T-helper 17 cell (primary cell): ENCODE measurements at places on chromosomes 6 and 20. TPM values are rescaled to one million over a fixed set of nuclear protein-coding genes. Genes with fewer than 3 reads are reported as not detected.
A peak's percentile ranks its signal among the peaks of the same experiment; 100 is the strongest.

DNA sequence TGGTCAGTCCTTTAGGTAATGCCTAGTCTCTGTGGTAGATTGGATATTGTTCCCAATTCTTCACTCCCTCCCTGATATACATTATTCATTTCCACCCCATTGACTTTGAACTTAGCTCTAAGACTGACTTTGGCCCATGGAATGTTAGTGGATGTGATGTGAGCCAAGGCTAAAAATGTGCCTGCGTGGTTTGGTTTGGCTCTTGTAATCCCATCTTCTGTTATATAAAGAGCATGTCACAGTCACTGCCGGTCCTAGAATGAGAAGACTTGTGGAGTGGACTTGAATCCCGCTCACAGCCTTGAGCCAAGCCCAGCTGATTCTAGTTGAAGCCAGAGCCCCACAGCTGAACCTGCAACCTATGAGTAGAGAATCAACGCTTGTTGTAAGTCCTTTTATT lies 23.6 kb upstream of the DNAAF9 start:
- H3K4me1 ChIP-seq, result peaks cover 2% of the 10 kb centered on the region
- H3K27ac ChIP-seq, result no peak overlapping the region
- no peak overlapping the region for H3K4me3 ChIP-seq
- DNase-seq, result no peak
- peaks cover 17% of the 10 kb centered on the region for H3K27me3 ChIP-seq
- peaks cover under 1% of the 10 kb centered on the region for H3K36me3 ChIP-seq

DNA sequence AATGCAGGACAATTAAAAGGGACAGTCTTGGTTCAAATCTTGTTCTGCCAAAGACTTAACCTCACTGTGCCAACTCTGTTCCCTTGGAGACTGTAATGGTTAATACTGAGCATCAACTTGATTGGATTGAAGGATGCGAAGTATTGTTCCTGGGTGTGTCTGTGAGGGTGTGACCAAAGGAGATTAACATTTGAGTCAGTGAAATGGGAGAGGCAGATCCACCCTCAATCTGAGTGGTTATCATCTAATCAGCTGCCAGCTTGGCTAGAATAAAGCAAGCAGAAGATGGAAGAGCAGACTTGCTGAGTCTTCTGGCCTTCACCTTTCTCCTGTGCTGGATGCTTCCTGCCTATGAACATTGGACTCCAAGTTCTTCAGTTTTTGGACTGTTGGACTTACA lies 474.4 kb downstream of the CD83 start:
- no peaks in the 10 kb centered on the region for H3K27me3 ChIP-seq
- H3K4me3 ChIP-seq, result no peak overlapping the region
- H3K4me1 ChIP-seq, result no peaks in the 10 kb centered on the region
- H3K36me3 ChIP-seq, result no peaks in the 10 kb centered on the region
- H3K27ac ChIP-seq, result no peak overlapping the region
- no peak for DNase-seq

DNA sequence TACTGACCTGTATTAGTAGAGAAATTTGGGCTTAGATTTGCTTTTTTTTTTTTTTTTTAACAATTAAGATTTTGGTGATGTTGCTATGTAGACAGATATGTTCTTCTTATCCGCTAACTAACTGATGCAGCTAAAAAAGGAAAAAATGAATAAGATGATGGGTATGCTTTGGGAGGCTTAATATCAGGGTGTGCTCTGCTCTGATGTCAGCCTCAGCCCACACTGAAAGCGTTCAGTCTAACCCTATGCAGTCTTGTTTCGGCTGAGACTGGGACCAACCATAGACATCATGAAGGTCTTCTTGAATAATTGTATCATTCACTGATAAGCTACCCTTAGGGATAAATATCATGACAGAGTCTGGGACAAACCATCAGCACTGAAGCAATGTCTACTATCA lies 6.9 kb upstream of the CCN2 start:
- H3K36me3 ChIP-seq, result no peaks in the 10 kb centered on the region
- peaks cover 30% of the 10 kb centered on the region for H3K27me3 ChIP-seq
- DNase-seq, result no peak
- H3K27ac ChIP-seq, result no peak overlapping the region

DNA sequence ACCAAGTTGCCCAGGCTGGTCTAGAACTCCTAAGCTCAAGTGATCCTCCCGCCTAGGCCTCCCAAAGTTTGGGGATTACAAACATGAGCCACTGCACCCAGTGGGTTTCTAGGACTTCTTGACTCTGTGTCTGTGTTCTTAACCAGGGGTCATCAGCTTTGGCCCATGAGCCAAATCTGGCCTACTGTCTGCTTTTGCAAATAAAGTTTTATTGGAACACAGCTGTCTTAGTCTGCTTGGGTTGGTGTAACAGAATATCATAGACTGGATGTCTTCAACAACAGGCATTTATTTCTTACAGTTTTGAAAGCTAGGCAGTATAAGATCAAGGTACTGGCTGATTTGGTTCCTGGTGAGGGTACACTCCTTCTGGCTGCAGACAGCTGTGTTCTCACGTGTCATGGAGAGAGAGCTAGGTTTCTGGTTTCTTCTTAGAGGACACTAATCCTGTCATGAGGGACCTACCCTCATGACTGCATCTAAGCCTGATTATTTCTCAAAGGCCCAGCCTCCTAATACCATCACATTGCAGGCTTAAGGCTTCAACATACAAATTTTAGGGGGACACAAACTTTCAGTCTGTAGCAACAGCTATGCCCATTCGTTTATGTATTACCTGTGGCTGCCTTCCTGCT lies 23.3 kb downstream of the ARFGEF2 start:
- DNase-seq, result no peak
- no peak overlapping the region for H3K27ac ChIP-seq
- H3K4me3 ChIP-seq, result no peak overlapping the region
- peaks cover 3% of the 10 kb centered on the region for H3K4me1 ChIP-seq
- H3K36me3 ChIP-seq, result peaks cover 3% of the 10 kb centered on the region

DNA sequence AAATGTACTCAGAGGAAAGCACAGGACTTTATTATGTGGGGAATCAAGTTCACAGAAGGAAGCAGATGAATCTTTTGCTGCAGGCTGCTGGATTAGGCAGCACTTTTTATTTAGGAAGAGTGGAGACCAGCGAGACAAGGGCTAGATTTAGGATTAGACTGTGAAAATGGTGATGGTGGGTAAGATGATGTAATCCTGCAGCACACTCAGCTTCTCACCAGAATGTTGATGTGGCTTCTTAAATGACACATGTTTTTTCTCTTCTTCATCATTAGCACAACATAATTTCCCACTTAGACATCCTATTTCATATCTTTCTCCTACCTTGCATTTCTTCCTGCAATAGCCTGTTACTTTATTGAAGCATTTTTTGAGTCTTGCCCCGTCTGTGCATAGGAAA lies 1.8 kb downstream of the DEFB128 start:
- no peaks in the 10 kb centered on the region for H3K4me1 ChIP-seq
- DNase-seq, result no peak
- H3K36me3 ChIP-seq, result peaks cover 3% of the 10 kb centered on the region
- no peak overlapping the region for H3K4me3 ChIP-seq
- H3K27me3 ChIP-seq, result peaks cover 56% of the 10 kb centered on the region

The KIAA0408 gene
- total RNA-seq, result 3.5 TPM

GRCh38 chr6:170490259-170490658 lies 62.8 kb downstream of the PSMB1 start:
- H3K4me3 ChIP-seq, result no peak overlapping the region
- no peak overlapping the region for H3K27ac ChIP-seq
- H3K36me3 ChIP-seq, result peaks cover 4% of the 10 kb centered on the region
- no peak for DNase-seq

The C20orf96 gene
- total RNA-seq, result 2.4 TPM

- H3K4me1 ChIP-seq, result peaks cover 42% of the 10 kb centered on the region
- H3K36me3 ChIP-seq, result peaks cover 9% of the 10 kb centered on the region
- no peak for DNase-seq
- peak overlapping the region; percentile 39 for H3K27ac ChIP-seq
- H3K4me3 ChIP-seq, result peak overlapping the region; percentile 67
Measured at GRCh38 chr20:21325296-21325695, 22.2 kb downstream of the XRN2 start.

GRCh38 chr6:124825564-124825963 lies 136.7 kb upstream of the RNF217 start:
- H3K27ac ChIP-seq, result no peak overlapping the region
- no peak overlapping the region for H3K4me3 ChIP-seq
- peaks cover 5% of the 10 kb centered on the region for H3K27me3 ChIP-seq
- no peak for DNase-seq
- H3K36me3 ChIP-seq, result no peaks in the 10 kb centered on the region

GRCh38 chr6:112253841-112254816 lies at the start of gene LAMA4:
Gene LAMA4, minus strand, starts transcription at chr6:112254567. Its CDS starts 417 bp downstream, at chr6:112254150.
- peaks cover 10% of the 10 kb centered on the region for H3K4me1 ChIP-seq
- DNase-seq, result no peak
- peaks cover 2% of the 10 kb centered on the region for H3K36me3 ChIP-seq
- H3K4me3 ChIP-seq, result peak within 1 kb of the TSS; percentile 87
- no peak within 1 kb of the TSS for H3K27ac ChIP-seq
- H3K27me3 ChIP-seq, result peaks cover 59% of the 10 kb centered on the region

- no peaks in the 10 kb centered on the region for H3K27me3 ChIP-seq
- H3K27ac ChIP-seq, result no peak overlapping the region
- H3K4me3 ChIP-seq, result no peak overlapping the region
- no peaks in the 10 kb centered on the region for H3K36me3 ChIP-seq
- H3K4me1 ChIP-seq, result no peaks in the 10 kb centered on the region
Measured at GRCh38 chr6:74058606-74059005, 362.6 kb downstream of the CD109 start.

DNA sequence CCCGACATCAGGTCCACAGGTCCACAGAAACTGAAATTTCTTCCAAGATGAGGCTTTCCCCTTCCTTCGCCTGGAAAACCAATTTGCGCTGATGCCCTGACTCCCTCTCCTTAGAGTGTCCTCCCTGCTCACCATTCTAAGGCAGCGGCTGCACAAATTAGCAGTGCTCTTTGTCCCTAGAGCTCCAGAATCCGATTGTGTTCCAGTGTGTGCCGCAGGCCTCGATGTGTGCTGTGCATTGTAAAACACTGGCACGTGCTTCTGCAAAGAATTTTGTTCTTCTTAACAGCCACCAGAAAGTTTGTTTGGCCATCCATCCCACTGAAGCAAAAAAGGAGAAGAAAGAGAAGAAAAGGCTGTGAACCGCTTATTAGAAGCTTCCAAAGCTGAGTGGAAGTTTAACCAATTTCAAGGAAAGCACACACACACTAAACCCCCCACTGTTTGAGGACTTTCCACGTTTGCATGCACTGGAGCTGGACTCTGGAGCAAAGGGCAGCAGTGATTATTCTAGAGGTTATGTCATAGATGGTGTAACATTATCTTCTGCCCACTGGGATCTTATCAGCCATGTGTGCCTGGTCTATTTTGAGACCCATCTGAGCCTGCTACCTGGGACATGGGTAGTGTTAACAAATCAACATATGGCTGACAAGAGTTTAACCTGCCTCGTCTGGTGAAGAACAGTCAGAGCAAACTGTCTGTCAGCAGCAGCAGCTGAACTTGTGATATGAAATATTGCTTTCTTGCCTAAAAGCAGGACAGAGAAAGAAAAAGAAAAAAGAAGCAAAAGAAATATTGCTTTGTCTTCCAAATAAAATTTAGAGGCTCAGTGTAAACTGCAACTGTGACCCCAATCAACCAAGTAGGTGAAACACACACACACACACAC lies 64.9 kb upstream of the RREB1 start:
- H3K4me3 ChIP-seq, result no peak overlapping the region
- no peak overlapping the region for H3K27ac ChIP-seq
- H3K36me3 ChIP-seq, result no peaks in the 10 kb centered on the region

- no peaks in the 10 kb centered on the region for H3K36me3 ChIP-seq
- H3K27ac ChIP-seq, result no peak overlapping the region
- H3K27me3 ChIP-seq, result peaks cover 32% of the 10 kb centered on the region
- H3K4me1 ChIP-seq, result peaks cover 25% of the 10 kb centered on the region
- H3K4me3 ChIP-seq, result no peak overlapping the region
- no peak for DNase-seq
Measured at GRCh38 chr6:43250992-43251373, 7.7 kb downstream of the TTBK1 start.

- peaks cover 18% of the 10 kb centered on the region for H3K36me3 ChIP-seq
- H3K27ac ChIP-seq, result peak overlapping the region; percentile 76
- H3K27me3 ChIP-seq, result no peaks in the 10 kb centered on the region
- H3K4me3 ChIP-seq, result no peak overlapping the region
- DNase-seq, result no peak
- peaks cover 9% of the 10 kb centered on the region for H3K4me1 ChIP-seq
Measured at GRCh38 chr20:18545566-18545965, 21.7 kb upstream of the SMIM26 start.

GRCh38 chr6:159676890-159677505 lies 16.0 kb downstream of the SOD2 start:
- peaks cover 6% of the 10 kb centered on the region for H3K36me3 ChIP-seq
- DNase-seq, result no peak
- no peak overlapping the region for H3K4me3 ChIP-seq
- H3K27ac ChIP-seq, result no peak overlapping the region
- no peaks in the 10 kb centered on the region for H3K27me3 ChIP-seq
- H3K4me1 ChIP-seq, result peaks cover 9% of the 10 kb centered on the region

DNA sequence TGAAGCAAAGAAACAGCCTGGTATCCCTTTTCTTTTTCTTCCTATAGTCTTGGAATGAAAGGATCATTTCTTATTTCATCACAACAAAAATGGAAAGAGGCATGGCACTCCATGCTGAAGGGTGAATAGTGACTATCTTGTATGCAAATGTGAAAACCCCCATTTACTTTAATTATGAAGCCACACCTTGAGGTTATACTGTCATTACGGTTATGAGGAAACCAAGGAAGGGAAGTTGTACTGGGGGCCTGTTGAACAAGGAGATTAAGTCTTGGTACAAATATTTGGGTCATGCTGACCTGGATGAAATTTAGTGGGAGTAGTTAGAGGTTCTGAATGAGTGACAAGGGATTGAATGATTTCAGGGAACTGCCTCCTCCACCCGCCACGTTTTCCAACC lies 8.7 kb upstream of the STXBP5 start:
- no peak for DNase-seq
- H3K4me3 ChIP-seq, result no peak overlapping the region
- no peaks in the 10 kb centered on the region for H3K27me3 ChIP-seq

The SLC13A3 gene
- total RNA-seq, result not detected

GRCh38 chr6:13295576-13295975 lies 32.8 kb downstream of the TBC1D7 start:
- DNase-seq, result no peak
- H3K4me3 ChIP-seq, result no peak overlapping the region
- H3K4me1 ChIP-seq, result no peaks in the 10 kb centered on the region
- no peaks in the 10 kb centered on the region for H3K27me3 ChIP-seq
- H3K27ac ChIP-seq, result no peak overlapping the region

The KCNK16 gene
- not detected for total RNA-seq

DNA sequence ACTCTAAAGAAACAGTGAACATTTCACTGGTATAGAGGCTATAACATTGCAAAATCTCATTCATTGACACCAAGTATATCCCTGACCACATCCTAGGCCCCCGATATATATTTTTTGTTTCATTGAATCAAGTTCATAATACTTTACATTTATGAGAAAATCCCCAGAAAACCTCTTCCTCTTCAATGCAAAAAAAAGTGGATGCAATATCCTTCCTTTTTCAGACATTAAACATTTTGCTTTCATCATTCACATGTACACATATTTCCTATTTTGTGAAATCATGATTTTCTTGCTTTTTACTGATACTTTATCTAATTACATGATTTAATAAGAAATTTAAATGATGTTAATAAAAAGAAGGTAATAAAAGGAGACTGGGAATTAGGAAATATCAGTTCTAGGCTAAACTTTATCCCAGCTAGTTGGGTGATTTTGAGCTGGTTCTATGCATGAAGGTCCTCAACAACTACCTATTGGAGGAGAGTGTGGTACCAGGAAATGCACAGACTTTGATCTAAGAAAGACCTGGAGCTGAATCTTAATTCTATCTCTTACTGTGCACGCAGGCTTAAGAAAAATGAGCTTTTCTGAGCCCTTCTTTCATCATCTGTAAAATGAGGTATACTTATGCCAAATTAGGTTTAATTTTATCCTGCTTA lies 4.9 kb downstream of the SYNE1 start:
- H3K27ac ChIP-seq, result no peak overlapping the region
- H3K4me1 ChIP-seq, result peaks cover 5% of the 10 kb centered on the region
- no peak for DNase-seq
- peaks cover 3% of the 10 kb centered on the region for H3K36me3 ChIP-seq
